Vagina (tissue), 2 donors: ENCODE measurements at places on chromosomes 5 and 9. TPM values are rescaled to one million over a fixed set of nuclear protein-coding genes. Genes with fewer than 3 reads are reported as not detected.

SPATA6L gene
- total RNA-seq = 3.9 TPM

ATP10B gene
- total RNA-seq = 9.1 TPM

IL9 gene
- not detected for total RNA-seq

SARDH gene
- 2.0 TPM for total RNA-seq

ATOX1 gene
- total RNA-seq = 120 TPM

SDHA gene
- 84.7 TPM for total RNA-seq

- no peaks in the 10 kb centered on the region for H3K27me3 ChIP-seq
- DNase-seq = no peak
- no peaks in the 10 kb centered on the region for H3K36me3 ChIP-seq
- peaks cover 5% of the 10 kb centered on the region for H3K4me1 ChIP-seq
- H3K4me3 ChIP-seq = no peak overlapping the region
- no peak overlapping the region for H3K27ac ChIP-seq
Measured at GRCh38 chr9:89464300-89464901, 33.5 kb downstream of the SEMA4D start.

GRCh38 chr5:167993771-167994170, 297.7 kb upstream of the WWC1 start:
- H3K27ac ChIP-seq = no peak overlapping the region
- peaks cover 5% of the 10 kb centered on the region for H3K4me1 ChIP-seq
- no peak for DNase-seq
- no peak overlapping the region for H3K4me3 ChIP-seq
- no peaks in the 10 kb centered on the region for H3K36me3 ChIP-seq
- no peaks in the 10 kb centered on the region for H3K27me3 ChIP-seq

- no peaks in the 10 kb centered on the region for H3K4me1 ChIP-seq
- H3K36me3 ChIP-seq = no peaks in the 10 kb centered on the region
- DNase-seq = no peak
- H3K4me3 ChIP-seq = no peak overlapping the region
- no peak overlapping the region for H3K27ac ChIP-seq
- H3K27me3 ChIP-seq = no peaks in the 10 kb centered on the region
Measured at GRCh38 chr9:125815568-125815967, 68.4 kb downstream of the PBX3 start.

DNA sequence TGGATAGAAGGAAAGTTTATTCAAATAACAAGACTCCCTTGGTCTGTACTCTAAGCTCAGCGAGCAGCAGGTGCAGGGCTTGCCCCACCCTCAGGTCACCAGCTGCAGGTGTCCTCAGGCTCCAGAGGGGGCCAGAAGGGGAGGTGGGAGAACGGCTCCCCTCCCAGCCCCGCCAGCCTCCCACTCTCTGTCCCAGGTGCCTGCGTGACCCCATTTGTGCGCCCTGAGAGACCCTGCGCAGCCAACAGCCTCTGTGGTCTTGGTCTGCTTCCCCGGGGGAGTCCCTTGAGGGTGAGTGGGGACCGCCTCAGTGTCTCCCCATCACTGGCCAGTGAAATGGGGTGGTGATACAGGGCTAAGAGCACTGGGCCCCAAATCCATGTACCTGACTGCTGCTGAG, 62.3 kb upstream of the STXBP1 start:
- H3K4me1 ChIP-seq = peaks cover 90% of the 10 kb centered on the region
- peak overlapping the region; percentile 36 for H3K27ac ChIP-seq
- no peak overlapping the region for H3K4me3 ChIP-seq
- H3K27me3 ChIP-seq = no peaks in the 10 kb centered on the region
- H3K36me3 ChIP-seq = no peaks in the 10 kb centered on the region
- no peak for DNase-seq

DNA sequence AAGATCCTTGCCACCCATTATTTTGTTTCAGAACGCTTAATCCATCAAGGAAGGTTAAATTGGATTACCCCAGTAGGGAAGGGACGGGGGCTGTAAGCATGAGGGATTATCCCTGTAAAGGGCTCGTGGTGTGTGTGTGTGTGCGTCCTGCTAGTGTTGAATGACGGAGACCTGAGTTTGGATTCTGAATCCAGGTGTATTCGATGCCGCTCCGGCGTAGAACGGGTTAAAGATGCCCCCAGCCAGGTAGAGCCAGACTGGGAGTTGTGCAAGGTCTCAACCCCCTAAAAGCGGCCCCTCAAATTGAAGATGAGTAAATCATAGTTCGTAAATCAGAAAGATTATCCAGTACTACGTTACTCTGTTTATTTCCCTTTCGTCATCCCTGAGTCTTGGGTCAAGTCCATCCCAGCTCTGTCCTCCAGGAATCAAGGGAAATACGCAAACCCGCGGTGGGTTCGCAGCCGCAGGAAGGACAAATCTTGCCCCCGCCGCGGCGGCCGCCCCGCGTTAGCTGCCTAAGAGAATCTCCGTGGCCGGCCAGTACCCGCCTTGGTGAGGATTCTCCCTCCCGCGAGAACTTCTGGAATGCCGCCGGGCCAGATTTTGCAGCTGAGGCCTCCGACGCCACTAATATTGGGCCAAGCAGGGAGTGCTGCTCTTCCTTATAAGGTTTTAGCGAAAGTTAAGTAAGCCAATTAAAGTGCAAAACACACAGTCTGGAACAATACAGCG, 586 bp upstream of the MTAP start:
- H3K4me1 ChIP-seq = peaks cover 43% of the 10 kb centered on the region
- no peaks in the 10 kb centered on the region for H3K36me3 ChIP-seq
- no peak for DNase-seq
- peak overlapping the region; percentile 69 for H3K4me3 ChIP-seq

DNA sequence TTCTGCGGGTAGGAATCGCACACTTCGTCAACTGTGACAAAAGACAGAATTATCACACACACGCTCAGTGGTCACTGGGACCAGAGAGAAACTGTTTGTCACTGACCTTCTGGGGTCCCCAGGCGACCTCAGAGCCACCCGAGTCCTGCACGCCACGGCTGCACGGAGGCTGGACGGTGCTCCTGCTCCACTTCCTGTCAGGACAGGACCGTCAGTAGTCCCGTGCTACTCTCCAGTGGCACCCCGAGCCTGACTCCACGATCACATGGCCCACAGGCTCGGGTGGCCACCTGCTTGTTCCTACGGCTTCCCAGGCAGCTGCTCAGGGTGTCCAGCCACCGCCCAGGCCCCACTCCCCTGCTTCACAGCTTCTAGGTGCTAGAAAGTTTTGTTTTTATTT, 17.9 kb downstream of the MRNIP start:
- H3K36me3 ChIP-seq = peaks cover 64% of the 10 kb centered on the region
- H3K27ac ChIP-seq = no peak overlapping the region

GRCh38 chr5:170221327-170221741, 11.5 kb upstream of the C5orf58 start:
- no peak overlapping the region for H3K4me3 ChIP-seq
- no peaks in the 10 kb centered on the region for H3K4me1 ChIP-seq
- no peak for DNase-seq
- H3K27ac ChIP-seq = no peak overlapping the region

DNA sequence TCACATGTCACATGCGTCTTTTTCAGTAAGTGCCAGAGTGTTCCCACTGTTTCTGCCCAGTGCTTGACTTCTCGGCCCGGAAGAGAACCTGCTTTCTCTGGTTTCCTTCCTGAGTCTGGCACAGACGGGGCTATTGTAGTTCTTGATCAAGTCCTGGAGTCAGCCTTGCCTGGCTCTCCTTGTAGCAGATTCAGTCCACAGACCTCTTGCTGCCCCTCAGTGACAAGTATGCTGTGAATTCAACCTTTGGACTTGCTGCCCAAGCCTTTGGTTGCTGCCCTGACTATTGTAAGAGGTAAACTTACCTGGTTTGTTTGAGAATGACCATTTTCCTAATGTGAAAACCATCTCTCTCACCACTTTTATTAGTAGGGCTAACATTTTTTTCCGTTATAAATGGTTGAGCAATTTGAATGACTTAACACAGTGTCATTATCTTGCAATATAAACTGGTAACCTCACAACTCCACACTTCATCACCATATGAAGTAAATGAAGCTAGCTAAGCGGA, 24.7 kb downstream of the ZBTB34 start:
- peaks cover 14% of the 10 kb centered on the region for H3K36me3 ChIP-seq
- no peaks in the 10 kb centered on the region for H3K4me1 ChIP-seq
- H3K27me3 ChIP-seq = no peaks in the 10 kb centered on the region
- DNase-seq = no peak
- no peak overlapping the region for H3K4me3 ChIP-seq

- DNase-seq = no peak
- no peaks in the 10 kb centered on the region for H3K36me3 ChIP-seq
- no peaks in the 10 kb centered on the region for H3K27me3 ChIP-seq
- H3K27ac ChIP-seq = no peak overlapping the region
Measured at GRCh38 chr5:121949885-121950284, 11.9 kb upstream of the SRFBP1 start.

DNA sequence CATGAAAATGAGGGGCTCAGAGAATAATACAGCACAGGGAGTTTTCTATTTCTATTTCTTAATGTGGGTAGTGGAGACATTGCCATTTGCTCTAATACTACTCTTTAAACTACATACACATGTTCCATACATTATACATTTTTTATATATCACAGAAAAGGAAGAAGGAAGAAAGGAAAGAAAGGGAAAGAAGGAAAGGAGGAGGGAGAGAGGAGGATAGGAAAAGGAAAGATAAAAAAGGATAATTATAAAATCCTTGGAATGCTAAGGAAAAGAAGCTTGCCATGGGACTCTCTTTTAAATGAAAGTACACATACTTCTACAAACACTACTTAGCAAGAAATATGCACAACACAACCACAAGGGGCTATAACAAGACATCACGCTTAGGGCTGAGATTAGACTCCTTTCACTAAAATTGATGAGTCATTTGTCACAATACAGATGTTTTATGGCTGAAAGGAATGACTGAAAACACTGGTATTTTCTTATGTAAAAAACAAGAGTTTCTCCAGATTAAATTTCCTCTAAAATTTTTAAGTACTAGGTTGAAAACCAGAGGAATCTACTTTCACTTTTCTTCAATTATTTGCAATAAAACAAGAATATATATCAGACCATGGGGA, 219.8 kb downstream of the ARL15 start:
- no peaks in the 10 kb centered on the region for H3K36me3 ChIP-seq
- H3K4me1 ChIP-seq = no peaks in the 10 kb centered on the region
- H3K4me3 ChIP-seq = no peak overlapping the region

DNA sequence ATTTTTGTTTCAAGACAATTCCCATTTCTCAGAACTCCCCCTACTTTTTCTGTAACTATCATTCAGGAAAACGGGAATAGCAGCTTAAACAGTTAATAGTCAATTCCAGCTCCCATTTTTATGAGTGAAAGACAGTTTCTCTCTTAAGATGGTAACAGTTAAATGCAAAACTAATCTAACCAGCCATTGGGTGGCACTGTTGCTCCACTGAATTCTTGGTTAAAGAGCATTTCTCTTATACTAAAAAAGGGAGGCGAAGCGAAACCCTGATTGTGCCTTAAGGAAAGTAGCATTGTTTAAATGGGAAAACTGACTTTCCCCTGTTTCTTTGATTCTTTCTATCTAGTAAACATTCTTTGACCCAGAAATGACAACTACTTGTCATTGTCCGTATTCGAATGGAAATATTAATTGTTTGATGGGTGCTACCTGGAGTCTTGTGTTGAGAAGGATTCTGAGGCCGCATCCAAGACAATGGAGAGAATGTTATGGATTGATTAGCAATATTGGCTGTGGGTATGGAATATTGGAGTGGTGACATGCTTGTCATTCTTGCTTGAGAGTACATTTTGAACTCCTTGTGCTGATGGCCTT, 507.8 kb downstream of the MAT2B start:
- no peaks in the 10 kb centered on the region for H3K4me1 ChIP-seq
- H3K27ac ChIP-seq = no peak overlapping the region
- no peak for DNase-seq
- H3K27me3 ChIP-seq = no peaks in the 10 kb centered on the region
